ENCODE measurements at places on chromosomes 2 and 18. TPM values are rescaled to one million over a fixed set of nuclear protein-coding genes. Genes with fewer than 3 reads are reported as not detected.

GRCh38 chr18:57409650-57410049, 25.5 kb upstream of the ONECUT2 start:
- H3K27ac ChIP-seq: no peak overlapping the region
- no peaks in the 10 kb centered on the region for H3K4me1 ChIP-seq
- no peaks in the 10 kb centered on the region for H3K36me3 ChIP-seq
- peaks cover 5% of the 10 kb centered on the region for H3K27me3 ChIP-seq
- no peak for DNase-seq

GRCh38 chr18:23967321-23968089, 47.0 kb upstream of the TTC39C start:
- H3K4me3 ChIP-seq: no peak overlapping the region
- H3K4me1 ChIP-seq: peaks cover 61% of the 10 kb centered on the region
- peaks cover 9% of the 10 kb centered on the region for H3K27me3 ChIP-seq

The EMX1 gene
- not detected for total RNA-seq

The FBXO41 gene
- 28.2 TPM for total RNA-seq

DNA sequence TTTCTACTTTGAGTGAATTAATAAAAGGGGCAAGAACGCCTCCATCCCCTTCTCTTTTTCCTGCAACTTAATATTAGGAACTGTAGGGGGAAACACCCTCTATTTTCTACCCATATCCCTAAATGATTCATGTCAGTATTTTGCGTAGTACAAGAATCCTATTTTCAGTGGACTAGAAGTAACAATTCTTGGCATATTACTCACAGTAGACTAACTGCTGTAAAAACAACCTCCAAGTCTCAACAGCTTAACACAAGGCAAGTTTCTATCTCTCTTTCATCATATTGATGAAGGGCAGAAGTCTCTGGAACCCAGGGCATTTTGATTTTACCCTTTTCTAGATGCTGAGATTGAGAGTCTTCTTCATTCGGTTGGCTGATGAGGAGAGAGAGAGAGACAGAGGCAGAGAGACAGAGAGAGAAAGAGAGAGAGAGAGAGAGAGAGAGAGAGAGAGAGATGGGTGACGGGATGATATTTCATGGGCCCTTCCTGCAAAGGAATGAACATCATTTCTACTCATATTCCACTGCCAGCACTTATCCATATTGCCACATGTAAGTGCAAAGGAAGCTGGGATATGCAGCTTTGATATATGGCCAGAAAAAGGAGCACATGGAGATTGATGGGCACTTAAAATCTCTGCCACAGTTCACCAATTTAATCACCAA, 481.6 kb downstream of the LPIN1 start:
- peaks cover 4% of the 10 kb centered on the region for H3K27me3 ChIP-seq
- peaks cover 3% of the 10 kb centered on the region for H3K36me3 ChIP-seq
- no peak overlapping the region for H3K27ac ChIP-seq
- H3K4me3 ChIP-seq: no peak overlapping the region
- DNase-seq: no peak
- H3K4me1 ChIP-seq: no peaks in the 10 kb centered on the region

The UGT1A4 gene
- not detected for total RNA-seq

- no peaks in the 10 kb centered on the region for H3K27me3 ChIP-seq
- no peak overlapping the region for H3K4me3 ChIP-seq
- peaks cover 3% of the 10 kb centered on the region for H3K36me3 ChIP-seq
- DNase-seq: no peak
- H3K4me1 ChIP-seq: peaks cover 2% of the 10 kb centered on the region
- no peak overlapping the region for H3K27ac ChIP-seq
Observed at GRCh38 chr2:171706152-171706803, 19.0 kb downstream of the DYNC1I2 start.

DNA sequence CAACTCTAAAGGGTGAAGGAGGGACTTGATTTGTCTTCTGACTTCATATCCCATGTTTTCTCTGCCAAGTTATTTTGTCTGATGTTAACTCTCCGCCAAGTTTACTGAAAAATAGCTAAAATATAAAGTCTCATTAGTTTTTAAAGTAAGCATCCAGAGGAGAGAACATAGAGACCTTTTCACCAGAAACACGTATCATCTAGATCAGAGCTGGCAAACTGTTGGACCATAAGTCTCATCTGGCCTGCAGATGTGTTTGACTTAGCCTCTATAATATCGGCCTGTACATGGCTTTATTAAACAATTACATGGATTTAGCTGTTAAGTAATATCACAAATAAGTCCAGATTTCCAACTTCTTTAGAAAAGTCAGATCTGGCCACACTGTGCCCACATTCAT, 182.6 kb downstream of the PLCL1 start:
- H3K4me3 ChIP-seq: no peak overlapping the region
- no peak for DNase-seq
- no peaks in the 10 kb centered on the region for H3K36me3 ChIP-seq
- no peak overlapping the region for H3K27ac ChIP-seq

The SERPINB5 gene
- not detected for total RNA-seq

DNA sequence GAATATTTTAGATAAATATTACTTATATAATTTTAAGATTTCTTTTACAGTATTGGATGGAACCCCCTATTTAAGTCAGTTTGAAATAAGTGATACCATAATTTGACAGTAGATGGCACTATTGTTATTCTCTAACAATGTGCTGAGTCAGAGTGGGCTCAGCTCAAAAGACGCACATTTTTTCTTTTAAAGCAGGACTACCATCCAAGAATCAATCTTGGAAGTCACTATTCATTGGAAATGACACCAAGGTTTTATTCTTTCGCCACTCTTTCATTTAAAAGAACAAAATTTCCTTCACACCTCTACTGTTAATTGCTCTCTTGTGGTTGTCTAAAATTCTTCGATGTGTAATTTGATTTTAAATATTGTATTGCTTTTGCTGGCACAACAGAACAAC, 32.6 kb upstream of the SPAG16 start:
- no peak overlapping the region for H3K27ac ChIP-seq
- no peaks in the 10 kb centered on the region for H3K36me3 ChIP-seq
- no peaks in the 10 kb centered on the region for H3K4me1 ChIP-seq
- peaks cover 2% of the 10 kb centered on the region for H3K27me3 ChIP-seq

The DSEL gene
- total RNA-seq: 0.06 TPM

- H3K4me1 ChIP-seq: no peaks in the 10 kb centered on the region
- no peaks in the 10 kb centered on the region for H3K36me3 ChIP-seq
- no peak overlapping the region for H3K4me3 ChIP-seq
Observed at GRCh38 chr18:8474661-8475060, 134.6 kb upstream of the RAB12 start.

The B3GNT7 gene
- total RNA-seq: 0.49 TPM

GRCh38 chr18:55634545-55634944, 46.6 kb upstream of the TCF4 start:
- H3K27ac ChIP-seq: no peak overlapping the region
- no peaks in the 10 kb centered on the region for H3K27me3 ChIP-seq

GRCh38 chr2:26237868-26238267, 6.6 kb downstream of the HADHA start:
- H3K4me3 ChIP-seq: no peak overlapping the region
- H3K4me1 ChIP-seq: peaks cover 24% of the 10 kb centered on the region
- no peak overlapping the region for H3K27ac ChIP-seq
- no peaks in the 10 kb centered on the region for H3K27me3 ChIP-seq
- no peak for DNase-seq

GRCh38 chr2:218017211-218018053, 14.6 kb upstream of the TNS1 start:
- H3K27ac ChIP-seq: no peak overlapping the region
- no peak for DNase-seq
- H3K36me3 ChIP-seq: no peaks in the 10 kb centered on the region
- no peaks in the 10 kb centered on the region for H3K4me1 ChIP-seq

GRCh38 chr2:15914596-15915385, 25.6 kb upstream of the MYCN start:
- no peaks in the 10 kb centered on the region for H3K27me3 ChIP-seq
- DNase-seq: no peak
- H3K4me3 ChIP-seq: no peak overlapping the region

DNA sequence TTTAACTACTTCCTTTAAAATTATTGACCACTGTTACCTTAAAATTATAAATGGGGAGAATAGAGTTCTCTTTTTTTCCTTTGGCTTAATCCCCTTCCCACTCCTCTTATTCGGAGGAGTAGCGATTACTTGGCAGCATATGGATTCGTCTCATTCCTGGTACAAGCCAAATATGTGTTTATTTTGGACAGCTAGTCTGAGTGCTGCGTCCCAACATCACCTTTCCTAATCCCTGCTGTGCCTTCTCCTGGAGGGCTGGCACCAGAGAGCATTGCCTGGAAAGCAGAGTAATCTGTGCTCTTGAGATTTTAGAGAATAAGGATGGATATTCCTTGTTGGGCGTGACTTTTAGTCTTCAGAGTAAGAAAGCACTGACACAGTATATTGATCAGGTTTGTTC, 185.6 kb downstream of the AGAP1 start:
- DNase-seq: no peak
- H3K4me1 ChIP-seq: no peaks in the 10 kb centered on the region
- no peaks in the 10 kb centered on the region for H3K36me3 ChIP-seq
- no peak overlapping the region for H3K27ac ChIP-seq
- peaks cover 5% of the 10 kb centered on the region for H3K27me3 ChIP-seq

DNA sequence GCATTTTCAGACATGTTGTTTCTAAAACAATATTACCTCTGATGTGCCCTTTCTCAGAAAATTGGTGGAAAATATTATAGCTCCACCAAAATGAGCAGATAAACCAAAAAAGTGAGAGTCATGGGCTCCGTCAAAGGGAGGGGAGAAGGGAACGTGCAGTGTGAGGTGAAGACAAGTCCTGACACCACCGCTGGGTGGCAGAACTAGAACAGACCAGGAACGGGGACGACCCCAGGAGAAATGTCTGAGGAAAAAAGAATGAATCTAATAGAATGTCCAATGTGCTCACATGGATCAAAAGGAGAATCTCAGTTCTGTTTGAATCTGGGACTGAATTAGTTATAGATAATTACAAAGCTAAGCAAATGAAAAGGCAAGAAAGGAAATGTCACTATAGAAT, 22.6 kb upstream of the BCL2 start:
- peaks cover 29% of the 10 kb centered on the region for H3K36me3 ChIP-seq
- H3K27me3 ChIP-seq: no peaks in the 10 kb centered on the region
- no peak overlapping the region for H3K27ac ChIP-seq
- peaks cover 6% of the 10 kb centered on the region for H3K4me1 ChIP-seq
- DNase-seq: peak; percentile 47

DNA sequence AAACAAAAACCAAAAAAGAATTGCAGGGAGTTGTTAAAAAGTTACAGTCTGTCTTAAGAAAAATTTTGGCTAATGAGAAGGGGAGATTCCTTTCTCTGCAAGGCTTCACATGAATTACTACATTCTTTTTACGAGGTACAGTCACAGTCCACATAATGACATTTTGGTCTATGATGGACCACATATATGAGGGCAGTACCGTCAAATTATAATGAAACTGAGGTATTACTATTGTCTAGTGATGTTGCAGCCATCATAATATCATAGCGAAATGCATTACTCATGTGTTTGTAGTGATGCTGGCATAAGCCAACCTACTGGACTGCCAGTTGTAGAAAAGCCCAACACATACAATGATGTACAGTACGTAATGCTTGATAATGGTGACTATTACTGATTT, 12.5 kb downstream of the SERPINB7 start:
- H3K4me3 ChIP-seq: no peak overlapping the region
- H3K36me3 ChIP-seq: no peaks in the 10 kb centered on the region
- no peak overlapping the region for H3K27ac ChIP-seq
- H3K27me3 ChIP-seq: no peaks in the 10 kb centered on the region
- DNase-seq: no peak
- peaks cover 8% of the 10 kb centered on the region for H3K4me1 ChIP-seq

DNA sequence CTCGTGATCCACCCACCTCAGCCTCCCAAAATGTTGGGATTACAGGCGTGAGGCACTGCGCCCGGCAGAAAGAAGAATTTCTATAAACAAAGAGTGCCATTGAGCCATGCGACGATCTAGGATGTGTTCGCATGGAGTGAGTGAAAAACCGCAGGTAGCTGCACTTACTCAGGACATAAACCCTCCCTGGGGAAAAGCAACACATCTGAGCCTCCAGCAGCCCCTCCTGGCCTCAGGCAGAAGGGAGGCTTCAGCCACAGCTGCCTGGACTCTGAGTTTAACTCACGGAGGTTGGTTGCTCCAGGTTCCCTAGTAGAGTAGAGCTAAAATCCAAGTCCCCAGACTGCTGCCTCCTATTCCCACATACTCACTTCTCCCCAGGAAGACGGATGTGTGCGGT, 11.3 kb upstream of the STK25 start:
- H3K27ac ChIP-seq: no peak overlapping the region
- no peak overlapping the region for H3K4me3 ChIP-seq
- H3K36me3 ChIP-seq: peaks cover 5% of the 10 kb centered on the region
- DNase-seq: no peak
- peaks cover 6% of the 10 kb centered on the region for H3K27me3 ChIP-seq

All from activated CD8-positive, alpha-beta memory T cell treated with anti-CD3 and anti-CD28 coated beads, Interleukin-2, amount 10 ng/mL, durations not matched to agents 7 days and 5 days (primary cell).